Fibroblast of the conjunctiva (primary cell): ENCODE measurements at places on chromosomes 3 and 15.

GRCh38 chr3:80238152-80238551 is 470.4 kb upstream of the ROBO1 start:
- DNase-seq, result peak; percentile 13

GRCh38 chr3:113485161-113485609 is 29.8 kb downstream of the SPICE1 start:
- no peak for DNase-seq

GRCh38 chr3:112053229-112053628 is 18.7 kb downstream of the TMPRSS7 start:
- DNase-seq, result no peak

GRCh38 chr3:101779822-101780381 is 891 bp downstream of the NXPE3 start:
- DNase-seq, result no peak

- no peak for DNase-seq
Measured at GRCh38 chr3:59542276-59542675, 492.5 kb upstream of the CFAP20DC start.

DNA sequence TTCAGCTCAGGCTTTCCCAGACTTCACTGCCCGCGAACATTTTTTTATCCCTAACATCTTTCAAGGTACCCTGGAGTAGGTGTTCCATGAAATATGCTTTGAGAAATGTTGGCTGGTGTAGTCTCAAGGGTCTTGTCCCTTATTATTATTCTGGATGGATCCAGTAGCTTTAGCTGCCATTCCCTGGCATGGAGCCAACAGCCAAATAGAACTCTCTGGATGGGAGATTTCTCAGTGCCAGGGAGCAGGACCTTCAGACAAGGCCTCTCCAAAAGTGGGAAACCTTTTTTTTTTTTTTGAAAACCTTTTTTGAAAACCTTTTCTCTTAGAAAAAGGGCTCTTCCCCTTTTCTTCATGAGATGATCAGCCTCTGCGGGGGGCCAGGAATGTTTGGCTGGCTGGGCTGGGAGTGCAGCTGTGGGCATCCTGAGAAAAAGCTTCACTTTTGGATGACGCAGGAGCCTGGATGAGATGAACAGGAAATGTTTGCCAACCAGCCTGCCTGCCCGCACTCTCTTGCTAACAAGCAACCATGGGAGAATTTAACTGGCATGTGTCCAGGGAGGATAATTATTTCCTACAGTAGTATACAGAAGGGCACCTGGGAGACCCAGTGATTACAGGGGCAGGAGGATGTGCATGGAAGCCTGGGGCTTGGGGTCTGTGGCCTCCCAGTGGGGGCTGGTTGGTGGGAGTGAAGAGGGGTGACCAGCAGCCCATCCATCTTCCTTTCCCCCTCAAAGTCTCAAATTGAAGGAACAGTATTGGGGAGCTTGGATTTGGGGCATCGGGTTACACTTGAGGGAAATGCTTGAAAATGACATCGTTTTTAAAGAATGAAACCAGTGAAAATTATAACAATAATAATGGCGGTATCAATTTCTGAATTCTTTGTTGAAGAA is 109.1 kb upstream of the LRIG1 start:
- DNase-seq, result no peak

DNA sequence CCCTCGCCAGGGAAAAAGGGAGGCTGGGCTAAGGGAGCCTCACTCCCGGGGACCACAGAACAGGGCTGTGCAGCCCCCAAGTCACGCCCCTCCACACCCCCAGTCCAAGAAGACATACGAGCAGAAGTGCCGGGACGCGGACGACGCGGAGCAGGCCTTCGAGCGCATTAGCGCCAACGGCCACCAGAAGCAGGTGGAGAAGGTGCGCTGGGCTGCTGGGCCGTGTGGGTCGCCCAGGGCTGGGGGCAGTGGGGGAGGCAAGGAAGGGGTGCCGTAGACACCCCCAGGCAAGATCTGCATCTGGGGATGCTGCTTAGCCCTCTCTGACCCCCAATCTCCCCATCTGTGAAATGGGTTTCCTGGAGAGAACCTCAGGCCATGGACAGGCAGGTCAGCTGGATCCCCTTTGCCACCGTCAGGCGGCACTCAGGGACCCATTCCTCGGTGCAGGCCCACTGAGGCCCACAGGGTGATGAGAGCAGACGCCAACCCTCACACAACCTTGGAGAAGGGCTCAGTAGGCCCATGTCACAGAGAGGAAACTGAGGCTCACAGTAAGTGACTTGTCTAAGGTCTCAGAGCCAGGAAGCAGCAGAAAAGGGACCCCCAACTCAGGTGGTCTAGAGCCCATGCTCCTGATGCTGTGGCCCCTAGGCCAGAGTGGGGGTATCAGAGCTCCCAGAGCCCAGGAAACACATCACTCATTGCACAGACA is 33.7 kb downstream of the PSTPIP1 start:
- no peak for DNase-seq

- DNase-seq, result no peak
Measured at GRCh38 chr15:76529911-76530310, 193.3 kb downstream of the ISL2 start.

- DNase-seq, result no peak
Measured at GRCh38 chr3:171095063-171095462, 68.5 kb upstream of the SLC2A2 start.

- DNase-seq, result no peak
Measured at GRCh38 chr3:61832375-61833229, 271.2 kb downstream of the PTPRG start.

DNA sequence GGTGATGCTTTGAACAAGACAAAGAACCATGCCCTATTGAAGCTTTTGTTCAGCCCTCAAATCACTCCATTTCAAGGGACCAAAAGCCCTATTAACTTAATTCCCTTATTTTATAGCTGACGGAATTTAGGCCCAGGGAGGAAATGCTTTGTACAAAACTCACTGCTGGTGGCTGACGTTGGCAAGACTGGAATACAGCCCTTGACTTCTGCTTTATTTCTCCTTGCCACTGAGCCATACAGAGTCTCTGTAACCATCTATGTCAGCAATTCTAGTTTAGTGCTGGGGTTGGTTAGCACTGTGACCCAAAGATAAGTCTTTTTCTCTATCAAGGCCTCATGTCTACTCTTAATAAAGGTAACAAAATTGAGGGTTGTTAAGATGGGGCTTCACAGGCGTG is 316.1 kb upstream of the TPRG1 start:
- DNase-seq, result no peak

DNA sequence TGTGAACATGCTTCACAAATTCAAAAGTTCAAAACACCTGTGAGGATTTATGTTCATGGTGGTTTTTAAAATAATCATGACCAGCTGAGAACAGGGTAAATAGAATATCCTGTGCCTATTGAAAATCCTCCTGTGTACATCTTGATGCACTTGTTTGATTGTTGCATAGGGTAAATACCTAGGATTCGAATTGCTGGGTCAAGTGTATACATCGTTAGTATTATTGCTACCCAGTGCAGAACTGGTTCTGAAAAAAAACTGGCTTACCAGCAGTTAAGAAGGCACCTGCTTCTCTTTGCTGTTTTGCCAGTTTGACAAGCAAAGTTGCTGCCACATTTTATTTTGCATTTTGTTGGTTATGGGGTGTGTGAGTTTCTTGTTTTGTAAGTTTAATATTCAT is 272.6 kb downstream of the CLSTN2 start:
- DNase-seq, result no peak

GRCh38 chr15:51267703-51268083 is 70.7 kb downstream of the CYP19A1 start:
- no peak for DNase-seq

DNA sequence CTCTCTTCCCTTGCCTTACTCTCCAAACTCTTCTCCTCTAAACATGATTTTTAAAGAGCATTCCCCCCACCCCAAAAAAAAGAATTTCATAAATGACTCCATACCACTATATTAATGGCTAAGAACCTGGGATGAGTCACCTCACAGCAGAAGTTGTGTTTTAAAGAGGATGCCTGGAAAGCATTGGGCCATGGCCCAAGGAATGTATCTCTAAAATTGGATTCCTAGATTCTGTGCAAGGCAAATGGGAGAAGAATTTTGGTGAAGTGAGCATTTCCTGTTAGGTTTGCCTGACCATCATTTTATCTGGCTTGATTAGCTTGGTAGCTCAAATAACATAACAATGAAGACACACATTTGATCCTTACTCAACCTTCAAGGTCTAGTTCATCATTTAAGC is 251.4 kb downstream of the NR1D2 start:
- no peak for DNase-seq

GRCh38 chr15:56086566-56086965 is 93.2 kb upstream of the NEDD4 start:
- no peak for DNase-seq
